Ovary (tissue), 10 donors: ENCODE measurements at places on chromosomes 3 and 15. TPM values are rescaled to one million over a fixed set of nuclear protein-coding genes. Genes with fewer than 3 reads are reported as not detected.
A peak's percentile ranks its signal among the peaks of the same experiment; 100 is the strongest.

The ATP8B4 gene
- 11.3 TPM for polyA plus RNA-seq

DNA sequence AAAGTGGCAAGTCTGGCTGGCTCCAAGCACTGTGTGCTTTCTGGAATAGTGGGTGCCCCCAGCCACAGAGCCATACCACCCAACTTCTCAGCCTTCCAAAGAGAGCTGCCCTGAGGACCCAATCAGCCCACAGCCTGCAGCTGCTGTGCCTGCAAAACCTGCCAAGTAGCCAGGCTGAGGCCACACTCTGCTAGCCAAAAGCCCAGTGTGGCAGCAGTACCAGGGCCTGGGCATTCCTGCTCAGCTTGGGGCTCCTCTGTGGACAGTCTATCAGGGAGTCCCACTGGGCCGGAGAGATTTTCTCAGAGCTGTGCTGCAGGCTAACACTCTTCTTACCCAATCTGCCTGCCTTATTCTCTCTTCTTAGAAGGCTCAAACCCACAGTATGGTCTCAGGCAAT lies 136.5 kb downstream of the TPRA1 start:
- DNase-seq = no peak

The NAALADL2 gene
- polyA plus RNA-seq = 2.3 TPM

The SUMF1 gene
- 31.0 TPM for polyA plus RNA-seq

- no peak for DNase-seq
Observed at GRCh38 chr3:18389108-18389733, 35.9 kb downstream of the SATB1 start.

The P2RY14 gene
- 2.8 TPM for polyA plus RNA-seq

The ZMYND10 gene
- polyA plus RNA-seq = 0.81 TPM

DNA sequence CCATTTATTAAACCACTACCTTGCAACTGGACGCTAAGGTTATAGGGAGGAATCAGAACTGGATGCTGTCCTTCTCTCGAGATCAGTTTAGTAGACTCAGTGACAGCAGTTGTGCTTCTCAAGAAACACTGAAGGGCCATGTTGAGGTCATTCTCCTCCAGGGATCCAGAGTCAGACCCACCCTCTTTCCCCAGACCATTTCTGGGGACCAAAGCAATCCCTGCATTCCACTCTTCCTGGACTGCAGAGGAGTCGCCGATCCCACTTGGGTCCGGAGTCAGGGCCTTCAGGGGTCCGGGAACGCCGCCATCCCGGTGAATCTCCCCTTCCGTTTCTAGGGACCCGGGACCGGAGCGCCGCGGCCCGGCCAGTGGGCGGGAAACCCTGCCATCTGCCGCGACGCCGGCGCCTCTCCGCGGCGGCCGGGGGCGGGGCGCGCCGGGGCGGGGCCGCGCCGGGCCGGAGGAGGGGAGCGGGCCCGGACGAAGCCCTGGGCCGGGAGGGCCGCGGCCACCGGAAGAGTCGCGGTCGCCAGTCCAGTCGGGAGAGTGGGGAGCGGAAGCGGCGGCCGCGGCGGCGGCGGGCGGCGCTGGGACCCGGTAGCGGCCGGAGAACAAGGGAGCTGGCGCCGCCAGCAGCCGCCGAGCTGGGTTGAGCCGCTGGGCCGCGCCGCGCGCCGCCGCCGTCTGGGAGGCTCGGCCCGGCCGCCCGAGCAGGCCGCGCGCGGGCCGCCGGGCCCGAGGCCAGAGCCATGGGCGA lies at the start of gene DVL3:
Gene DVL3 (plus strand): TSS at position 493 of the 759 bp plus-strand sequence. CDS start 259 bp downstream, at position 752.
- peak; percentile 74 for DNase-seq

The ASB14 gene
- not detected for polyA plus RNA-seq

The TEX55 gene
- not detected for polyA plus RNA-seq

The HCLS1 gene
- polyA plus RNA-seq = 45.9 TPM

The SLC30A4 gene
- polyA plus RNA-seq = 2.5 TPM

GRCh38 chr3:98921957-98922356 lies 20.5 kb upstream of the DCBLD2 start:
- DNase-seq = no peak

DNA sequence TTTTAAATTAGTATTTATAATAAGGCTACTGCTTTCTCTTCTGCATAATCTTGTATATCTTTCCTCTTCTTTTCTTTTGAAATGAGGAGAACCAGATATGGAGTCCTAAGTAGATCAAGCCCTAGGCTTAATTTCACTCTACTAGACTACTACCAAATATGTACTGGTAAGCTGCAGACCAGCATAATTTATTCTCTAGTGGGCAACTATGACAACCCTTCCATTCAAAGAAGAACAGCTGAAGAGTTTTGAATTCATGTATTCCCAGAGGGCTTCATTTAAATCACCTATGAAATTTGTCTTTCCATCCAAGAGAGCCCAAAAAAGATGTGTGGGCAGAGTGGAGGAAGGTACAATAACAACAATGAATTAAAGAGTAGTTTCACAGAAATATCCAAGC lies 10.0 kb downstream of the RAD18 start:
- DNase-seq = no peak

The KLHL40 gene
- polyA plus RNA-seq = not detected

The SYNPR gene
- polyA plus RNA-seq = not detected

GRCh38 chr3:170600005-170600624 lies 14.2 kb upstream of the SLC7A14 start:
- DNase-seq = no peak

GRCh38 chr3:155386919-155387318 lies 93.4 kb upstream of the STRIT1 start:
- no peak for DNase-seq

DNA sequence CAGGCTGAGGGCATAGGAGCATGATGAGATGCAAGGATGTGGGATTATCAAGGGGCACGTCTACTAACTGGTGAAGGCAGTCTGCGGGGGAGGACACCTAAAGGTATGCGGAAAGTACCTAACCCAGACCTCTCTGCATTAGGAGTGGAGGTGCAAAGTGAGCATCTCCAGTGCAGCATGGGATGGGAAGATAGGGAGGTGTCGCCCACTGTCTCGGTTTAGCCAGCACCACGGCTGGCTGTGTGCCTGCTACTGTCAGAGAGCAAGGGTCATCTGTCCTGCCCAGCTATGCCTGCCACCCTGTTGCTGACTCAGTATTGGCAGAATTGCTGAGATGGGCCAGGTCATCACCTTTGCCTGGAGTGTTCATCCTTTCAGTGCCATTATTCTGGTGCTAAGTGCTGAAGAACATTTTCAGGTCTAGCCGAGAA lies 40.1 kb downstream of the OXNAD1 start:
- no peak for DNase-seq

The SAMD7 gene
- not detected for polyA plus RNA-seq

GRCh38 chr3:16950845-16951244 lies 66.1 kb downstream of the PLCL2 start:
- DNase-seq = no peak

GRCh38 chr3:104436506-104436905 lies 930.2 kb upstream of the ALCAM start:
- no peak for DNase-seq

- DNase-seq = no peak
Observed at GRCh38 chr3:95272166-95272565, 1209.3 kb downstream of the NSUN3 start.

GRCh38 chr15:70856884-70857561 lies 3.1 kb upstream of the LARP6 start:
- DNase-seq = peak; percentile 92

The CHDH gene
- 0.85 TPM for polyA plus RNA-seq

DNA sequence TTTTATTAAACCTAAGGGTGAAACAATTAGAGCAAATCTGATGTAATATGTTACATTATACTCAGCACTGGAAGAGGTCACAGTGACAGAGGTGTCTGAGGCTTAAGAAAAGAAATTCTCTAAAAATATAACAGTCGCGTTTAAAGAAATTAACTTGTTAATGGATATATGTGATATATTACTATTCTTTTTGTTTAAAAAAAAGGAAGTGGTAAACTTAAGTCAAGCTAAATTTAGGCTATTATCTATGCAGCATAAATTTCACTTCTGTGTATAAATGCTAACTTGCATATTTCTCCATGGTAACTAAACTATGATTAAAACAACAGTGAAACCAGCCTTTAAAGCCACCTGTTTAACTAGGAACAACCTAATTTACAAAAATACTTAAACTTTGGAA lies 191.3 kb downstream of the FOXP1 start:
- DNase-seq = no peak

- no peak for DNase-seq
Observed at GRCh38 chr3:79531566-79532295, 236.1 kb downstream of the ROBO1 start.

GRCh38 chr15:69067296-69067695 lies 52.8 kb downstream of the NOX5 start:
- DNase-seq = no peak

DNA sequence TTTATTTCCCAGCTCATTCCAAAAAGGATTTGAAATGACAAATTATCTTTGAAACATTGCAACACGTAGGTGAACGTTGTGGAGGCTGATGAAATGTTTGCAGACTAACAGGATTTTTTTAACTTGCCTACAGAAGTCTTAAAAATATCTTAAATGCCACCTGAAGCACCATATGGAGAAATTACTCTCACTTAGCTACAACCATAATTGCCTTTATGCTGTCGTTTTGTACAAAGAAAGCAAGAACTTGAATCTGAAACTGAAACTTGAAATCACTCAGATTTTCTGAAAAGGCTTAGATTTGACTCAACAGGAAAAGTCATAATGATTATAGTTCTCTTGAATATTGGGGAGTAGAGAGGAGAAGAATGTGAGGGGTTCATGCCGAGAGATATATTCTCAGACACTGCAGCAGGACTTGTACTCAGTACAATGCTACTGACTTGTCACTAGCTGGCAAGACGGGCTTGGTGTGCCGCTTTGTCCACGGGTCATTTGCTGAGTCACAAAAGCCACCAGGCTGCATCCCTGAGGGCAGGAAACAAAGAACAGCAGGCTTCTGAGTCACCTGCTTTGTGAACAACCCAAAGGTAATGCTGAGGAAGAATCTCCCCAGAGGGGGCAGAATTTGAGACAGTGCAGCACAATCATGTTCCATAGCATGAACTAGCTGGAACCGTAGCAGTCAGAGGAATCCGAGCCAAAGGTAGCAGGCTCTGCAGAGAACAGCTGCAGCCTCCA lies 7.1 kb upstream of the FMN1 start:
- DNase-seq = no peak

The UBE2Q2 gene
- 27.7 TPM for polyA plus RNA-seq

- DNase-seq = peak; percentile 68
Observed at GRCh38 chr15:68730976-68731897, 89.5 kb downstream of the ANP32A start.

GRCh38 chr3:171407759-171408158 lies 52.4 kb downstream of the TNIK start:
- no peak for DNase-seq

DNA sequence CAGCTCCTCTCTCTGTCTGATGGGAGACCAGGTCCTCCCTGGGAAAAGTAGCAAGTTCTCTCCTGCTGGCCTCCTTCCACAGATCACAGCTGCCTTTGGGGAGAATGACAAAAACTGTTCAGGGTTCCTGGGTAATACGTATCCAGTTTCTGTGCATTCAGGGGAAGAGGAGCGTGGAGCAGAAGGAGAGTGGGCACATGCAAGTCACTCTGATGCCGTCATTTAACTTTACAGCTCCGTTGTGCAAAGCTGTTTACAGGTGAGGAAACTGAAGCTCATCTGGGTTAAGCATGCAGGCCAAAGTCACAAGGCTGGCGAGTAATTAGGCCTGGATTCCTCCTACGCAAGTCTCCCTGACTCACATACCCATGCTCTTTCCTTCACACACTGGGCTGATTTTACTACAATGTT lies 7.5 kb upstream of the TM4SF1 start:
- DNase-seq = no peak

The ACP3 gene
- 8.5 TPM for polyA plus RNA-seq

DNA sequence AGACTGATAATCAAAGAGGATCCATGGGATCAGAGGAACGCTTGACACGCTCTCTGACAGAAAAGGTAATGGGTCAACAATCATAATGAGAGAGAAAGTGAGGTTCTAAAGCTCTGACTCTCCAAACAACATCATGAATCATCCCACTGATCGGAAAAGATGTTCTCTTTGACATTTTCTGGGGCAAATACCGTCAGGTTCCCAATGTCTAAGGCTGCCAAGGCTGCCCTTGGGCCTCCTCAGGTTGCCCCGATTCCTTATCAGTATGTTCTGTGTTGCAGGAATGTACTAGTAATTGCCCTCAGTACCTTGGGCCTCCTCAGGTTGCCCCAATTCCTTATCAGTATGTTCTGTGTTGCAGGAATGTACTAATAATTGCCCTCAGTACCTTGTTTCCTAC lies 60.9 kb downstream of the NPTN start:
- no peak for DNase-seq

DNA sequence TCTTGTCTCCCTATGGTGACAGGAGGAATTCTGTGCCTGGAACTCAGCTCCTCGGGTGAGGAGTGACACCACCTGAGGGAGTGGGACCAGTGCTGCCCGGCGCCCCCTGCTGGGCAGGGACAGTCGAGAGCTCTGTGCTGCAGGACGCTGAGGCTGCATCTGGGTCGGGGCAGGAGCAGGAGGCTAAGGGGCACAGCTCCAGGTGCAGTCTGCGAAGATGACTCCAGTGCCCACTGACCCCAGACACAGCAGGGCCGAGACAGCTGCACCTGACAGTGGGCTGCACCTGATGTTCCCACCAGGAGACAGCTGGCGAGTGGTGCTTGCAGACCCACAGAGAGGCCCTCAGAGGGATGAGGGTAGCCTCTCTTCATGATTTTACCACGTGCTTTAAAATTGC lies 152.9 kb downstream of the ATP10A start:
- DNase-seq = no peak

The CNTN3 gene
- polyA plus RNA-seq = 2.2 TPM

- no peak for DNase-seq
Observed at GRCh38 chr3:145739926-145740325, 421.1 kb downstream of the PLOD2 start.

DNA sequence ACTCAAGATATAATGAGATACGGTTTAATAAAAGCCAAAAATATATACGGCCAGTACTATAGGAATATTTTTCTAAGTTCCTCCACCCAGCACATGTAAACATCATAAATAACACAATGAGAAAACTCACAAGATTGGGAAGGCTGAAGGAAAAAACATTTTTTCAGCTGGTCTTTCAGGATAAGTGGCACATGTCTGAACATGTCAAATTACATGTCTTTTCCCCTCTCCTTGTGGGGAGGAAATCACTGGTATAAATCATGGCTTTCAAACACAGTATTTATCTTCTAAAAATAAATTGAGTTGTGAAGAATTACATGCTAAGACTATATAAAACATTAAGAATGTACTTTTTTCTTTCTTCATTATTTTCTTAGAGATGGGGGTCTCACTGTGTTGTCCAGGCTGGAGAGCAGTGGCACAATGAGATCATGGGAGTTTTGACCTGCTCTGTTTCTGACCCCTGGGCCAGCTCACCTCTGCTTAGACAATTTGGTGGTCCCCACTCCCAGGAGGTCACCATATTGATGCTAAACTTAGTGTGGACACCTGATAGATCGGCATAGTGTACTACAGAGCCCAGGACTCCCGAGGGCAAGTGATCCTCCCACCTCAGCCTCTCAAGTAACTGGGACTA lies 32.8 kb downstream of the ETV5 start:
- no peak for DNase-seq

GRCh38 chr3:108334701-108335100 lies 38.4 kb downstream of the HHLA2 start:
- no peak for DNase-seq
